ENCODE measurements at places on chromosomes 13 and 19. TPM values are rescaled to one million over a fixed set of nuclear protein-coding genes. Genes with fewer than 3 reads are reported as not detected.

Gene DPF1
- total RNA-seq = 1.4 TPM

Gene NANOS3
- 1.5 TPM for total RNA-seq

Gene PCP2
- 0.34 TPM for total RNA-seq

Gene SIX5
- total RNA-seq = 3.7 TPM

Gene ANKRD24
- total RNA-seq = 0.54 TPM

Gene OVOL3
- not detected for total RNA-seq

Gene NRTN
- 0.23 TPM for total RNA-seq

All from activated T-helper 1 cell treated with anti-CD3 and anti-CD28 coated beads, Interleukin-12 subunit alpha, Interleukin-12 subunit beta, Interleukin-2, Interleukin-4 antibody, amounts not matched to agents 30 ng/mL and 10 ng/mL and 1 ng/mL, durations not matched to agents 14 hours and 24 hours and 36 hours (primary cell).